ENCODE measurements at places on chromosomes 3 and 15.
A peak's percentile ranks its signal among the peaks of the same experiment; 100 is the strongest.

DNA sequence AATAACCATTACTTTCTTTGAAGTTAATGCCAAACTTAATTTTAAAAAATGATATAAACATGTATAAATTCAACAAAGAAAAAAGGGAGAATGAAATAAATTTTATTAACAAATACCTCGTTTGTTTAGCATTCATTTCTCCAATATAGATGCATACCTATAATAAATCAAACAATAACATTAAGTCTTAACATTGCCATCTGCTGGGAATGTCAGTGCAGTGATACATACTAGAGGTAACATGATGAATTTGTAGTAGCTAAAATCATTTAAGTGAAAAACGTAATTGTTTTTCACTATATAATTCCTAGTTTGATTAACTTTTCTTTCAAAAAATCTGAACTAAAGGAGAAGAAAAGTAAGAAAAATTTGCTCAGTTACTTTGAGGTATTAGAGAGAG lies 340.2 kb upstream of the CBLB start:
- no peak for DNase-seq

DNA sequence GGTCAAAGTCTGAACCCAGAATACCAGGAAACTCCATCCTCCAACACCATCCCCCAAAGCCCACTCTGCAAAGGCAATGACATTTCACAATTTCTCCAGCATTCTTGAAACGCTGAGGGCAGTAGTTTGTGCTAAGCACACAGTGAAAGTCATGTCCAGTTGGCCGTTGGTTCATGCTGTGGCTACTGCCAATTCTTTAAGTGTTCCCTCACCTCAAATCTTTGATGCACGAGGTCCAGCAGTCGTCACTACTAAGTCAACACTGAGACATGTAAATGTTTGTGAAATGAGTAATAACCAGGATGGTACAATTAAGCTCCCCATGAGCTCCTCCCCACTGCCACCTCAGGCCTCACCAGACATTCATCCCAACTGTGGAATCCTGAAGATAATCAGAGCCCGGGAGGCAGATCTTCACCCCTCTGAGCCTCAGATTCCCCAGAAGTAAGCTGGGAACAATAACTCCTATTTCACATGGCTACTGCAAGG lies 7.0 kb downstream of the SUCLG2 start:
- peak; percentile 92 for DNase-seq

- DNase-seq, result no peak
These were observed 37.3 kb upstream of the B3GALNT1 start for GRCh38 chr3:161142486-161142885.

GRCh38 chr3:28601291-28601690 lies 252.7 kb upstream of the AZI2 start:
- no peak for DNase-seq

- DNase-seq, result peak; percentile 82
These were observed 76.2 kb downstream of the NFKBIZ start for GRCh38 chr3:101925564-101925963.

- no peak for DNase-seq
These were observed 45.7 kb downstream of the KPNA1 start for GRCh38 chr3:122468896-122469533.

Data from Panc1 (cell line).